NCI-H1436 treated with DMSO at 0.1 percent for 48 hours (cell line): ENCODE measurements at places on chromosomes 6 and 20.

GRCh38 chr20:52047811-52048764 lies 143.5 kb downstream of the ZFP64 start:
- no peak for DNase-seq

- no peak for DNase-seq
Measured at GRCh38 chr6:46246727-46247126, 75.9 kb upstream of the ENPP5 start.

DNA sequence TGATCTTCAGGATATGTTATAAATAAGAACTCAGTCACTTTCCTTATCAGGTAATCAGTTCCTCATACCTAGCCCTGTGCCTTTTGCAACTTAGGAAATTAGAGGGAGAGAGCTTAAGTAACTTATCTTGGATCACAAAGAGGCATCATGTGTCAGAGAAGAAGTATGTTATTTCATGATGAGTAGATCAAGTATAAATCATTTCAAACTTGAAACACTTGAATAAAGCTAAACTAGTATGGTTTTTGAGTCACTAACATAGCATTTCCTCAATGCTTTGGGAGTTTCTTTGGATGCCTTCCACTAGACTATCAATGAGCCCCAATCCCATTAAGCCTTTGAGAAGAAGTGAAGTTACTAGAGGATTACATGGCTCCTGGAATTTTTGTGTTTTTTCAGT lies 102.6 kb upstream of the TNFAIP3 start:
- no peak for DNase-seq

- DNase-seq, result no peak
Measured at GRCh38 chr6:56199956-56200355, 47.4 kb downstream of the COL21A1 start.

GRCh38 chr6:138455746-138456400 lies 43.4 kb downstream of the NHSL1 start:
- DNase-seq, result no peak

- DNase-seq, result no peak
Measured at GRCh38 chr20:57062696-57063270, 203.7 kb downstream of the BMP7 start.
